AG08395 (cell line): ENCODE measurements at places on chromosomes 16 and 17.
A peak's percentile ranks its signal among the peaks of the same experiment; 100 is the strongest.

DNA sequence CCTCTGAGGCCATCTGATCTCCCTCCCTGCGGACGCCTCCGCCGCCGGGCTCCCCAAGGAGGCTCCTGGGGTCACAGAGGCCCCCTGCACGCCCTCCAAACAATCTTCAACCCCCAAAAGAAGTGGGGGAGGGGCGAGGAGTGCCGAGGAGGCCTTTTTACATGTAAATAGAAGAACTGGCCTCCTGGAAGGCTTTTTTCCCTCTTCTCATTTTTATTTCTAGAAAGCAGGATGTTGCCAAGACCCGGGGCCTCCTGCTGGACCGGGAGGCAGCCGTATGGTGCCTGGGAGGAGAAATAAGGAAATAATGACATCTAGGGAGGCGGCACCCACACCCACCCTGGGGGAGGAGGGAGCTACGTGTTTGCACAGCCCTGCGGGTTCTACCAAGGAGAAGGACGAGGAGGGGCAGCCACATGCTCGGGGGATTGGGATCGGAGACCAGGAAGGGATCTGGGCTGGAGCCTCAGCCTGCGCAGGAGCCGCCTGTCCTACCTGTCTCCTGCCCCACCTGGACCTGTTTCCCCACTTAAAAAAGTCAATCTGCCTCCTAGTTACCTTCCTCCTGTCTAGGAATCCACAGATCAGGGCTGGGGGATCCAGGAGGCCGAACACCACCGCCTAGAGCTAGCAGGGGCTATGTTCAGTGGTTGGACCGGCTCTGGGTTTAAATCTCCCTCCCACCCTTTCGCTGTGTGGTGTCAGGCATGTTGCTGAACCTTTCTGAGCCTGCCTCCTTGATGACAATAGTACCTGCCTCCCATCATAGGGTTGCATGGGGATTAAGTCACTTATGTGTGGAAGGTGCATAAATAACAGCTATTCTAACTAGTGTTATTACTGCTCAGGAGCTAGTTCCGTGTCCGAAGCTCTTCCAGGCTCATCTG lies 175.7 kb upstream of the GSE1 start:
- peak; percentile 35 for DNase-seq

- no peak for DNase-seq
These were observed 30.9 kb downstream of the DCAKD start for GRCh38 chr17:45020354-45021138.

DNA sequence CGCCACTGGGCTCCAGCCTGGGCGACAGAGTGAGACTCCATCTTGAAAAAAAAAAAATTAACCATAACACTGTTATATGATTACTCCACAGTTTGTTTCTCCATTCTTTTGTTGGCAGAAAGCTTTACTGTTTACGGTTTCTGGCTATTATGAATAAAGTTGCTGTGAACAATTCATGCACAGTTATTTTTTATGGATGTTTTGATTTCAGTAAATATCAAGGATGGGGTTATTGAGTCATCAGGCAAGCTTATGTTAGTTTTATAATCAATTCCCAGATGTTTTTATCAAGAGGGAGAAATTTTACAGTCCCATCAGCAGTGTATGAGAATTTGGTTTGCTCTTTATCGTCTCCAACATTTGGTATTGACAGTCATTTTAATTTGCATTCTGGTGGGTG lies 67.9 kb downstream of the TAOK1 start:
- no peak for DNase-seq

- DNase-seq, result peak; percentile 85
These were observed 14.6 kb upstream of the DHX8 start for GRCh38 chr17:43469145-43469544.

DNA sequence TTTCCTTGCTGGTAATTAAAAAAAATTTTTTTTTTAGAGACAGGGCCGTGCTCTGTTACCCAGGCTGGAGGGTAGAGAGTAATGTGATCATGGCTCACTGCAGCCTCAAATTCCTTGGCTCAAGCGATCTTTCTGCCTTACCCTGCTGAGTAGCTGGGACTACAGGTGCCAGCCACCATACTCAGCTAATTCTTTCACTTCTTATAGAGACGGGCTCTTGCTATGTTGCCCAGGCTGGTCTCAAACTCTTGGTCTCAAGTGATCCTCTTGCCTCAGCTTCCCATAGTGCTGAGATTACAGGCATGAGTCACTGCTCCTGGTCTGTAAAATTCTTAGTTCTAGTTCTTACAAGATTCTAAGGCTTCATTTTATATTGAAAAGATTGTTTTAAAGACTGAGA lies 11.1 kb downstream of the SMIM36 start:
- DNase-seq, result no peak

DNA sequence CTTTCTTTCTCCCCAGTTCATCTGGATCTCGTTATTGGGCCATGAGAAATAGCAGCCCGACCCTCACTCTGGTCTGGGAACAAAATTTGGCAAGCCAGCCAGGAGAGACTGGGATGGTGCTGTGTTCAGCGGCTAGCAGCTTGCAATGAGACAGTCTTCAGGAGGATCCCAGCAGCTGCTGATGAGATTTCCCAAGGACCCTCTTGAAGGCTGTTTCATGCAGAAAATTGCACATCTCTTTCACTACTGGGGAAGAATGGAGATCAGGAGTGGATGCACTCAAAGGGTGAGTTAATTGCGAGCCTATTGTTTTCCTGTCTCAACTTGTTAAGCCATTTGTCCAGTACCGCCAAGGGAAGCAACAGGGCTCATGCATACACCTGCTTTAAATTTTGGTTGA lies 5.5 kb upstream of the COIL start:
- DNase-seq, result no peak

GRCh38 chr17:45432405-45433158 lies at the start of gene ARHGAP27:
ARHGAP27 (minus strand) TSS chr17:45432870; CDS start chr17:45430279, 2,591 bp downstream.
- peak; percentile 42 for DNase-seq

- no peak for DNase-seq
These were observed 4.4 kb downstream of the TPSAB1 start for GRCh38 chr16:1244881-1245280.

GRCh38 chr17:50630524-50631194 lies 4.0 kb upstream of the ABCC3 start:
- peak; percentile 53 for DNase-seq

GRCh38 chr16:77736879-77737278 lies 14.6 kb downstream of the NUDT7 start:
- no peak for DNase-seq

- peak; percentile 82 for DNase-seq
These were observed 61.6 kb downstream of the RGS9 start for GRCh38 chr17:65198653-65199382.

DNA sequence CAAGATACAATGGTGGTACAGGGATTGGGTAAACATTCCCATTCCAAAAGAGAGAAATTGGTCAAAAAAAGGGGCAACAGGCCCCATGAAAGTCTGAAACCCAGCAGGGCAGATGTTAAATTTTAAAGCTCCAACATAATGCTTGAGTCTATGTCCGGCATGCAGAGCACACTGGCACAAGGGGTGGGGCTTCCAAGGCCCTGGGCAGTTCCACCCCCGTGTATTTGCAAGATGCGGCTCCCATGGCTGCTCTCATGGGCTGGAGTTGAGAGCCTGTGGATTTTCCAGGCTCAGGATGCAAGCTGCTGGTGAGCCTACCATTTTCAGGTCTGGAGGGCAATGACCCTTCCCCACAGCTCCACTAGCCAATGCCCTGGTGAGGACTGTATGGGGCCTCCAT lies 27.9 kb upstream of the RAI1 start:
- no peak for DNase-seq
